ENCODE measurements at places on chromosomes 12 and 14.
A peak's percentile ranks its signal among the peaks of the same experiment; 100 is the strongest.

DNA sequence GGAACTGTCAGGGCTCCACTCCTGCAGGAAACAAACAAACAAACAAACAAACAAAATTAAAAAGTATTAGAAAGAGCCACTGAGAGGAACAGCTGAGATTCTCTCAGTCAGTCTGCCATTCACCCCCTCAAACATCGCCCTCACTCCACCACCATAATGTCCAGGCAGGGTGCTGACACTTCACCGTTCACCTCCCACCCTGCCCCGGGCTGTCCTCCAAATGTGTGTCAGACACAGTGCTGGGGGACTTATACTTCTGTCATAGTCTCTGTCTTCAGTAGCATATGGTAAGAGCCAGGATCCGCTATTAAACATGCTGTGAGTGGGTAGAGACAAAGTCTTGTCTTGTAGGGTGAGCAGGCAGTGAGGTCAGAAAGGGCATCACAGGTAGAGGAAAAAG lies 28.3 kb downstream of the KRT18 start:
- DNase-seq = no peak

GRCh38 chr14:73884438-73885190 lies 2.0 kb upstream of the ZNF410 start:
- DNase-seq = no peak

DNA sequence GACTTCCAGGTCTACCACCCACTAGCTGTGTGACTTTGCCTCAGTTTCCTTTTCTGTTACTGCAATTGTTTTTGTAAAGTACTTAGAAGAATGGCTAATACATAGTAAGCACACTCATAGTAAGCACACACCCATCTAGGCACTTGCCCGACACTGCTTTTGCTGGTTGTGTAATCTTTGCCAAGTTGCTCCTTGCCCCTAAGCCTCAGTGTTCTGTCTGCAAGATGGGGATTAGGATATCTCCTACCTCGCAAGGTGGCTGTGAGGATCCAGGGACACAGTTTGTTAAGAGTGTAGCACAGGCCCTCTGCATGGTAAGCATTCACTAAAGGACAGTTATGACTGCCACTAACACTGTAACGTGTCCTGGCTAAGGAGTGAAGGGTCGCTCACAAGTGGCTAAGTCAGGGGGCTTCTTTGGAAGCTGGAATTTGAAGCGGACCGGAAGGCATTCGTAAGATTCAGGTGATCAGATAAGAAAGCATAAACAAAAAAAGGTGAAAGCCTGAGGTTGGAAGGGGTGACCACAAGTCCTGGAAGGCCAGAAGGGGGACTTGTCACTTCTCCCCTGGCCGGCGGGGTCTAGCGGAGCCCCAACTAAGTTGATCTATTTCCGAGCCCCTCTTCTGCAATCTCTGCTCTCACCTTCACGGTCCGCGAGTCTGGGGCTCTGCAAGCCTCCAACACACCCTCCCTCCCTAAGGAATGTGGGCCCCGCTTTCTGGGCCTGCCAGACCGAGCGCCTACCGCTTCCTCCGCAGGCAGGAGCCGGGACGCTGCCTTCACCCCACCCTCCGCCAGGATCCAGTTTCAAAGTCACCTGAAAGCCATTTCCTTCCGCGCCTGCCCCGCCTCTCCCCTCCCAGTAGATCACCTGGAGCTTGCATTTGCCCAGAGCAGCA lies 1.5 kb upstream of the PLEKHG3 start:
- DNase-seq = no peak

- no peak for DNase-seq
These were observed 93.6 kb downstream of the TTC7B start for GRCh38 chr14:90722590-90722989.

- DNase-seq = peak; percentile 75
These were observed 92.5 kb downstream of the VCPKMT start for GRCh38 chr14:50023671-50024490.

GRCh38 chr12:79191391-79191790 lies 326.8 kb downstream of the SYT1 start:
- DNase-seq = no peak

DNA sequence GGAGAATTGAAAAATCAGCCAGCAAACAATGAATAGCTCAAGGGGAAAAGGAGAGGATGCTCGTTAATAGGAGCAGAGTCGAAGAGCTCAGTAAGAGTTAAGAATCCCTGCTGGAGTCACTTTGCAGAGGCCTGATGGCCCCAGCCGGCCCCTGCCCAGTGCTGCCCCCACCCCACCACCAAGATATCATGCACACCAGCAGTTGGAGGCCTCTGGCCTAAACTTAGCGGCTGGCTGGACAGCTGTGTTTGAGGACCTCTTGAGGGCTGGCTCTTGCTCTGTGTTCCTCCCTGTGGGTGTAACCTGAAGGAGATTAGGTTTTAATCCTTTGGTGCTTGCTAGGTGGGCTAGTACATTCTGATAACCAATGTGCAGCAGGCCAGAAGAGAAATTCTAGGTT lies 142.0 kb downstream of the PLXNC1 start:
- no peak for DNase-seq

DNA sequence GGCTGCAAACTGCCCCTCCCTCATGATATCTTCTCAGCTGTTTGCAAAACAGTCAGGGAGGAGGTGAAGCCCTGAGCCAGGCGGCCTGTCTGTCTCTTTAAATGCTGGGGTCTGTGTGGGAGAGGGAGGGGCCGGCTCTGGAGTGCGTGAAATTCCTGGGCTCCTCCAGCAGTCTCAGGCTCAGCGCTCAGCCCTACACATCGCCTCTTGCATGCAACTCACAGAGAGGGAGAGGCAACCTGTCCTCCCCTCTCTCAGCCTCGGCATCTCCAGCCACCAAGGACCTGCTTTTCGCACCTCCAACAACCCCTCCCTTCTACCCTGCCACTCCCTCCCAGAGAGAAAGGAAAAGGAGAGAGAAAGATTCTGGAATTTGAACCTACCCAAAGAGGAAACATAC lies at the start of gene NRXN3:
NRXN3 (plus strand) TSS at position 171 of the 400 bp plus-strand sequence. CDS start 72,721 bp downstream, outside the sequence.
- no peak for DNase-seq

- DNase-seq = no peak
These were observed 634.2 kb downstream of the SLC16A7 start for GRCh38 chr12:60230056-60230455.

- no peak for DNase-seq
These were observed 9.8 kb downstream of the CYP46A1 start for GRCh38 chr14:99693918-99694317.

DNA sequence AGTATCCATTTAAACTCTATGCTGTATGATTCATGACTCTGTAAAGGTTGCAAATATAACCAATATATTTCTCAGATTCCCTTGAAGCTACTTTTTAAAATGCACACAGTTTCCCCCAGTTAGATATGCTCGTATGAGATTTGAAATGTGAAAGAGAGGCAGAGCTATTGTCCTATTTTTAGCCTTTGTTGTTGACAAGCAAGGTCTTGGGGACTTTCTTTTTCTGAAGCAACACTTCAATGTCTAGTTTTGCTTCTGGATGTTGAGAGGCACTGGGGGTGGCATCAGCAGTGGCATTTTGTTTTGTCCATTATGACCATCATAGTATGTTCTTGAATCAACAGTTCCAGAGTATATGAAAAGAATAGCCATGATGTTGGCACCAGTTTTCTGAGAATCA lies 63.4 kb downstream of the ASCL1 start:
- no peak for DNase-seq

- DNase-seq = no peak
These were observed 145.8 kb downstream of the SLC8A3 start for GRCh38 chr14:70043001-70043400.

DNA sequence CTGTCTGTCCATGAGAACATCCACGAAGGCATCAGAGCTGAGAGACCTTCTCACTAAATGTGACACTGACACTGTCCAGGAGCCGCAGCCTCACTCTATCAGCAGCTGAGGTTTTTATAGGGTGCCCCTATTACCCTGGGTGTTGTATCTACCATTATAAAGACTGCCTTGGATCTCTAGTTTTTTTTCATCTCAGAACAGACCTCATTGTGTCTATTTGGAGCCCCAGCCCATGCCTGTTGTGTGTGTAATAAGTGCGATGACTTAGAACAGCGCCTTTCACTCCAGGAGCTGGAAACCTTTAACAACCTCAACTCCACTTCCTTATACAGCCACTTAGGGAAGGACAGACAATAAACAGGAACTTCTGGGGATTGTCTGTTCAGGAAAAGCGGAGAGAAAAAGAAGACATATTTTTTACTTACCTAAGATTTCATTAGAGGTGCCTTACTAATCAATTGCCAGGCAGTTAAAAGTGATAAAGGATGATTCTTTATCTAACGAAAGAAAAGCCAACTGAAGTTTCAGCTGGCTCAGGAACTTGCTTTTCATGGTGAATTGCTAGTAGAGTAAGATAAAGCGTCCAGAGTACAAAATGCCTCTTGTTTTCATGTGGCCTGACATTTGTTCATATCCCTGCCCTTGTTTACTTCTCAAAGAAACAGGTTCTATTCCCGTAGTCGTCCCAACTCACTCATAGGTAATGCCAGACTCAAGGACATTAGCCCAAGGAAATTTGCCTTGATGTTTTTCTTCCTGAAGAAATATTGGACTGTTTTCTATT lies 420.6 kb downstream of the RAD51B start:
- DNase-seq = no peak

DNA sequence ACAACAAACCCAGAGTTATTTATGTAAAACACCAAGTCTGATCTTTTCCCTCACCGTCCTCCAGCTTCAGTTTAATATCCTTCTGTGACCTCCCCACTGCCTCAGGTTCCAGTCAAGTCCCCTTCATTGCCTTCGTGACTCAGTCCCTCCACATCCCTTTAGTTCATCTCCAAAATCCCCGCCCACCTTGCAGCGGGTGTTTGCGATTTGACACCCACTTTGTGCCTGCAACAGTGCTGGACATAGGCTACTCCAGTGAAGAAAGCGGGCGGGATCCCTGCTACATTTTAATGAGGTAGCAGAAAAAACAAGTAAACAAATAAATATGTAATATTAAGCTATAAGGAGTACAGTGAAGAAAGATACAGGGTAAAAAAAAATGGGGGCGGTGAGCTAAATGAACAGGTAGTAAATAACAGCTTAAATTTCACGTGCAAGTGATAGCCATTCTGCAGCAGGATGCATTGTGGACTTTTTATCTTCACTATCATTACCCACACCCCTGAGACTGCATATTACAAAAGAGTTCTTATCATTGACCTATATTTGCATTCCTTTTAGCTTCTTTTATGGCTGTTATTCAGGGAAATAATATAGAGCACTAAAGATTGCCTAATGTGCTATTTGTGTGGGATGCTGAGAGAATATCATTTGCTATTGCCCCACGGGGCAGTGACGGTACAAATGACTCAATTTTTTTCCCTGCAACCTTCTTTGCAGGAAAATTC lies 222.8 kb upstream of the NUDT4 start:
- DNase-seq = no peak

DNA sequence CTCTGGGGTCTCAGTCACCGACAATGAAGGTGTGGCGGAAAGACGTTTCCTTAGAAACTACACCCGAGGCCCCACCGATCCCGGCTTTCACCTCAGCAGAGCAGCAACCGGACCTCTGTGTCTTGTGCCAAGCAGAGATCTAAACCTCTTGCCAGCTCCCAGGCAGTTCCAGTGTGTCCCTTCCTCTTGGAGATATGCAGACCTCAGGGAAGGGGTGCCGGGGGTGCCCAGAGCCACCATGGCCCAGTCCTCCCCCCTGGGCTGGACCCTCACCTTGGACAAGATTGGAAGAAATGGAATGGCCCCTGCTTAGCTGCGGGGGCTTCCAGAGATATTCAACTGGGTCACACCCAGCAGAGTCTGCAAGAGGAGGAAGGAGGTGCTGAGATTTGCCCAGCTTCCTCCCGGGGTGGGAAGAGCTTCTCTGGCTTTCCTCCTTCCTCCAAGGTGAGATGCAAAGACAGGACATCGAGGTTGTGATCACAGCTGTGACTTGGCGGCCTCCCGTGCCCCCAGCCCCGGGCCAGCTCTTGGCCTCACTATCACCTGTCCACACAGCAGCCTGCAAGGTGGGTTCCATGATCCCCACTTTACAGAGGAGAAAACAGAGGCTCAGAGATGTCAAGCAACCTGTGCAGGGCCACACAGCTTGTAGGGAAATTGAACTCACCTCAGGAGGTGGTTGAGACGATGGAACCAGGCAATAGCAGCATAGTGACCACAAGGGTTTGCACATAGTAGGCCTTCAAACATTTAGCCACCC lies 281.7 kb upstream of the RTL1 start:
- DNase-seq = no peak

DNA sequence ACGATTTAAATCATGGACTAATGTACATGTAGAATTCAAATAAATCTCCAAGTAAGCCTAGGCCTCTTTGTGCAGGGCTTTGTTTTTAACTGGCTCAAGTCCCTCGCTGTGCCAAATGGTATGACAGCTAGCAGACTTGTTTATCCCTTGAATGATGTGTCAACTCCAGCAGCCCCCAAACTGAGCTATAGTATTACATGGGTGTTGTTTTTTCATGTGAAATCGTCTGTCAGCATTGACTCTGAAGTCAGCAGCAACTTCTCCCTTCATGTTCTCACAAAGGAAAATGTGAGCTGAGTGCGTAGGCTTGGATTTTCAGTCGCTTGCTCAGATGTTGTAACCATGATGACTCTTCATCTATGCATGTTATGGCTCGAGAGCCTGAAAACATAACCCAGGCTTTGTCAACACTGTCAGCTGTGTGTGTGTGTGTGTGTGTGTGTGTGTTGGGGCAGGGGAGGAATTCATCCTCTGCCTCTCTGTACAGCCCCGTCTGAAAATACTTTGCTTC lies 73.3 kb downstream of the PTHLH start:
- DNase-seq = no peak

DNA sequence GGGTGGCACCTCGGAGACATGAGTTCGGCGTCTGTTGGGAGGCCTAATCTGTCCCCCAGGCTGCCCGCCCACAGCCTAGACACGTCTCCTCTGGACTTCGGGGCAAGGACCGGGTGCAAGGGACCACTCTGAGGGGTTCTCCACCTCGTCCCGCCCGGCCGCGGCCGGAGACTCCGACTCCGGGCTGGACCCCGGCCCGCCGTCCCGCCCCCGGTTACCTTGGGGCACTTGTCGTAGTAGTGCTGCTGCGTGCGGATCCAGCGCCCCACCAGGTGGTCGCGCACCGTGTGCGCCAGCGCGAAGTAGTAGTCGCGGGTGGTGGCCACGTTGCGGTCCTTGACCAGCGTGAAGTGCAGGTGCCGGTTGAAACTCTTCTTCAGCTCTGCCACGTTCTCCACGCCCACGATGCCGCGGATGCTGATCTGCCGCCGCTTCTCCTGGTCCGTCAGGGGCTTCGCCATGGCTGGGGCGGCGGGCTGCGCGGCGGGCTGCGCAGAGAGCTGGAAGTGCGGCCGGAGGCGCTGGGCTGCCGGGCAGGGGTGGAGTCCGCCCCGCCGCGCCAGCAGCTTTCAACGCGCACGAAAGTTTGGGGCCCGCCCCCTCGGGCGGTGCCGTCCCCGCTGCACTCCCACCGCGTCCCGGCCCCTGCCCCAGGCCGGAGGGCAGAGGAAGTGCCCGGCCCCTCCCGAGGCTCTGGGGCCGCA lies at the start of gene PYGL:
PYGL (minus strand) TSS at position 541 of the 704 bp plus-strand sequence; CDS start at position 461, 80 bp downstream.
- DNase-seq = peak; percentile 47

GRCh38 chr12:76946446-76946845 lies 67.6 kb upstream of the CSRP2 start:
- DNase-seq = no peak
